WERI-Rb-1 (cell line): ENCODE measurements at places on chromosomes 1 and 21.

DNA sequence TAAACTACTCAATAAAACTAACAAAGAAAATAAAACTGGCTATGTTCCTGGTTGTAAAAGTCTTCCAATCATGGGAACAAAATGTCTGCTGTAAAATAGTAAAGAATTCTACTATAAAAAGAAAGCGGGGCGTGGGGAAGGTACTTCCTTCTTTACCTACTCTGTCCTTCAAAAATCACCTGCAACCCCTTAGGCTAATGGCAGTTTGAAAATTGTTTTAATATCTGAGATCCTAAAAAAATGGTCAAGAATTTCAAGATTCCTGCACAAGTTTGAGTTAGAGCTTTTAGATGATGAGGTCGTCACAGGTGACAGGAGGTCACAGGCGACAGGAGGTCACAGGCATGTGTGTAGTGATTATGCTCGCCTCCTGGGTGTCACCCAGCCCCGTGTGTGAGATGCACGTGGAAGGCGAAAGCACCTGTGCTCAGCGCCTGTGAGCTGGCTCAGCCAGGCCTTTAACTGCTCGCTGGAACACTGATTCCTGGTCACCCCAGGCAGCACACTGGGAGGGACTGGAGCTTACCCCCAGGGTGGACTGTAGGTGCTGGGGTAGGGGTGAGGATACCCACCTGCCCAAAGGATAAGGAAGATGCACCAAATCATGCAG is 18.6 kb upstream of the TMPRSS2 start:
- DNase-seq: no peak

DNA sequence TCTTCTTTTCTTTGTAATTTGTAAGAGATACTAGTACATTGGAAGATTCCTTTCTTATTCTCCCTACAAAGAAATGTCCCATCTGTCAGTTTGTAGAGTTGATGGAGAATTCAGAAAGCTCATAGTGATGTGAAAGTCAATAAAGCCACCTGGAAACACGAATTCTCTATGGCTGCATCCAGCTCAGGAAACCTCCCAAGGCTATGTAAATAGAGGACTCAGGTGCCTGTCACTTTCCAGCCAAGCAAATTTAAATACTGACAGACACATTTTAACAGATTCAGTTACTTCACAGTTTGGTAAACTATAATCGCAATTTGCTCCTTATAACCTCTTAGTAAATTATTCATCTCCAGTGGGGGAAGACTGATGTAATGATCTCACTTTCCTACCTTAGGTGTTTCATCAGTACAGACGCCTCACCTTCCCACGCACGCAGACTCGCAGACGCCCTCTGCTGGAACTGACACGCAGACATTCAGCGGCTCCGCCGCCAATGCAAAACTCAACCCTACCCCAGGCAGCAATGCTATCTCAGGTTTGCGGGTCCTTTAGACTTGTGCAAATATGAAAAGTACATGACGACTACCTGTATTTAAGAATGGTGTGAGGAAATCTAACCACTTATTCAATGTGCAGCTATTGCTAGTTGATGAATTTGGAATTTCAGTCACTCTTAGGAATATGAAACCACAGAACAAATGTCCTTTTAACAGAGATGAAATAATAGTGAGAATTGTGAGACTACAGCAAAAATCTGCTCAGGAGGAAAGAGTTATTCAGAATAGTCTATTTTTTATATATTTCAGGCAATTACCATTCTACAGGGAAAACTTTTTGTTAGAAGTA is 60.6 kb downstream of the PTPRC start:
- peak; percentile 84 for DNase-seq

GRCh38 chr1:204072931-204073836 is at the start of gene SOX13:
Gene SOX13, plus strand, starts transcription at chr1:204073115. Its CDS starts 39,801 bp downstream, at chr1:204112916.
- peak; percentile 97 for DNase-seq

- DNase-seq: no peak
Observed at GRCh38 chr1:59128239-59128736, 168.6 kb upstream of the FGGY start.

DNA sequence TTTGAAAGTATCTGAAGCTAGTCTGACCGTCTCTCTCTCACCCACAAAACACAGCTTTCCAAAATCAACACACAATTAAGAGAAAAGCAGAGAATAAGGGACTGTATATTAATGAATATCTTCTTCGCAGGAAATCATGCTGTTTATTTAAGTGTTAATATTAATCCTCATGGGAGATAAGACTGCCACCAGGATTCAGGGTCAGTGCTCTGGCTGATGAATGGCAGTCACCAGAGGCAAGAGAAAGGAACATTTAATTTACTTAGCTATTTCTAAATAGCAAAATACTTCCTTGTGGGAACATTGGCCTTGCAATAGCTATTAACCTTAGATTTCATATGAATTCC is 2.2 kb downstream of the SCYL3 start:
- DNase-seq: no peak

GRCh38 chr1:208117409-208117808 is 126.8 kb downstream of the PLXNA2 start:
- DNase-seq: no peak

GRCh38 chr1:194071205-194071604 is 884.8 kb upstream of the B3GALT2 start:
- DNase-seq: no peak

DNA sequence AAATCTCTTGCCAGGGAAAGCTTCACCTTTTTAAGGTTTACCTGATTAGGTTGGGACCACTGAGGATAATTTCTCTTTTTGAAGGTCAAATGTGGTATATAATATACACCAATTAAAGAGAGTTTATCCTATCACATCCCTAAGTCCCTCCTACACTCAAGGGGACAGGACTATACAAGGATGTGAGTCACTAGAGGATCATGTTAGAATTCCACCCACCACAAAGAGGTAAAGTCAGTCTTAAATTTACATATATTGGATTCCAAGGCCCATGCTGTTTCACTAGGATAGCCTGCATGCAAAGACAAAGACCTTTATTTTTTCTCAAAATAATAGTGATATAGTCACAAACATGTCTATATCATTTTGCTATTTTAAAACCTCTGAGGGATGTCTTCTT is 164.4 kb downstream of the GIPC2 start:
- no peak for DNase-seq

GRCh38 chr1:110113551-110113950 is 1.3 kb downstream of the UBL4B start:
- DNase-seq: no peak

DNA sequence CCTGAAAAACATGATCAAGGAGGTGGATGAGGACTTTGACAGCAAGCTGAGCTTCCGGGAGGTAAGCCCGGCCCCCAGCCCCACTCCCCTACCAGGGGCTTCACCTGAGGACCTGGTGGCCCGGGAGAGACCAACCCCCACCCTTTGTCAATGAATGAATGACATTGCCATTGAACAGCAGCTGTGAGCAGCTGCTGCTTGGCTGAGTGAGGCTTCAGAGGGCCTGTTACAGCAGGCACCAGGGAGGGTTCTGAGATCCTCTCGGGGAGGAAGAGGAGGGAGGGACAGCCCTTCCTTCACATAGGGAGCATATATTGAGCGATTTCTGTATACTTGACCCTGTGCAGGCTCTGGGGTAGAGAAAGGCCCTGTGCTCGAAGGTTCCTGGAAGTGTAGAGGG is 12.3 kb upstream of the CTRC start:
- no peak for DNase-seq

DNA sequence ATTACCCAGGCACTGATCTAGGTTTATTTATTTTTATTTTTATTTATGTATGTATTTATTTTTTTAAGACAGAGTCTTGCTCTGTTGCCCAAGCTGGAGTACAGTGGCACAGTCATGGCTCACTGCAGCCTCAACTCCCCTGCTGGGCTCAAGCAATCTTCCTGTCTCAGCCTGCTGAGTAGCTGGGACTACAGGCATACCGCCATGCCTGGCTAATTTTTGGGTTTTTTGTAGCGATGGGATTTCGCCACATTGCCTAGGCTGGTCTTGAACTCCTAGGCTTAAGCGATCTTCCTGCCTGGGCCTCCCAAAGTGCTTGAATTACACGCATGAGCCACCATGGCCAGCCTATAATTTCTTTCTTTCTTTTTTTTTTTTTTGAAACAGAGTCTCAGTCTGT is 9.4 kb downstream of the PHACTR4 start:
- no peak for DNase-seq

DNA sequence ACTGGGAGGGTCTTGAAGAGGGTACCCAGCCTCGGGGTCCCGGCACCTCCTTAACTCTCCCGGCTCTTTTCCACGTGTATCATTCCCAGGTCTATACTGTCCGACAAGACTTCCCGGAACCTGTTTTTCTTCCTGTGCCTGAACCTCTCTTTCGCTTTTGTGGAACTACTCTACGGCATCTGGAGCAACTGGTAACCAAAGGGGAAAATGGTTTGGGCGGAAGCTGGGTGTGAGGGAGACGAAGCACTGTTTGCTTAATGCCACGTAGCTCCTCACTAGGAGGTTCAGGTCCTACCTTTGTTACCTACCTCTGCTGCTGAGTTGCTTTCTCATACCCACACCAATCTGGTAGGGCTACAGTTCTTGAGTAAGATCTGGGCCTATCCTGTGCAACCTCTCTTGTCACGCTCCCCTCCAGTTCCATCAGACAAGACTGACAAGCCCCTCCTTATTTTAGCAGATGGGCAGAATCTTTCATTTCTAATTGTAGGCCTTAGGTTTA is 642 bp downstream of the SLC30A7 start:
- DNase-seq: peak; percentile 9

- no peak for DNase-seq
Observed at GRCh38 chr21:14454016-14455009, 71.4 kb upstream of the HSPA13 start.

- no peak for DNase-seq
Observed at GRCh38 chr21:15406791-15407190, 323.0 kb upstream of the USP25 start.

- DNase-seq: no peak
Observed at GRCh38 chr1:14934867-14935266, 218.7 kb upstream of the TMEM51 start.
